ENCODE measurements at places on chromosomes 4 and X.

- DNase-seq, result no peak
Measured at GRCh38 chrX:135009057-135009610, 13.2 kb downstream of the RTL8B start.

- no peak for DNase-seq
Measured at GRCh38 chr4:174214101-174214878, 69.2 kb downstream of the FBXO8 start.

DNA sequence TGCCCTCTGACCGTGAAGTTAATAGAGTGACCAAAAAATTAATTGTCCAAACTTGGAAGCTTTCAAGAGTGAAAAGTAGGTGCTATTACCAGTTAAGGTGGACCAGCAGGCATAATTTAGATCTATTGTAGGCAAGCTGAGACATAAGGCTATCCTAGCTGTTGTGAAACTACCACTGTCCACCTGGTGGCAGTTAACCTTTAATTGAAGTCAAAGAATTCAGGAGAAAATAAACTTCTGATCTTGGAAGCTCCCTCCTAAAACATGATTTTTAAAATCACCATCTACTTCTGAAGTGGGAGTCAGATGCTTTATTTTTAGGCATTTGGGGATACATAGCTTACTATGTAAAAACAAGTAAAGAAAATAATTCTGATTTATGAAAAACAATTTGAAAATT, 636.3 kb upstream of the HTR2C start:
- DNase-seq, result no peak

- DNase-seq, result no peak
Measured at GRCh38 chr4:108168160-108168670, 517 bp downstream of the LEF1 start.

DNA sequence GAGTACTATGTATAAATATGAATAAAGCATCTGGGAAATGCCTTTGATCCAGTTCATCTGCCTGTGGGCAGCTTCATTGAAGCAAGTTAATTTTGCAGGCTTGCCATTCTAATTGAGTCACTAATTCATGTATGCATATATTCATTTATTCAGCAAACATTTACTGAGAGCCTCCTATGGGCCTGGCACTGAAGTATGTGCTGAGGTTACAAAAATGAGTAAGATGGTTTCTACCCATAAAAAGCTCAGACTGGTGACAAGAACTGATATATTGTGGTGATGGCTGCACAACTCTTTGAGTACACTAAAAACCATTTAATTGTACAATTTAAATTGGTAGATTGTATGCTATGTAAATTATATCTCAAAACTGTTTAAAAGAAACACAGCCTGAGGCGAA, 1.1 kb upstream of the MRPL1 start:
- no peak for DNase-seq

DNA sequence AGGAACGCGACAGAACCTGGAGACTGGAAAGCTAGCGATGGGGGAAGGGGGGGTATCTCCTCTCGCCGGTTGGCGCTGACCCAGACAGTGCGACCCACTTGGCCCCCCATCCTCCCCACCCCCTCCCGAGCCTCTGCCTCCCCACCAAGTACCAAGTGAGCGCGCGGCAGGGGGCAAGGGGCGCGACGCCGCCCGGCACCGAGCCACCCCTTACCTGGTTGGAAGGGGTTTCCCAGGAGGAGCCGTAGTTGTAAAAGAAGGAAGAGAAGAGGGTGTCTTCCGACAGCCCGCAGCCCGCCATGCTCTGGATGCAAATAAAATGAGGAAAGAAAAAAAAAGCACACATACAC, 112.2 kb downstream of the DHX15 start:
- no peak for DNase-seq

- DNase-seq, result no peak
Measured at GRCh38 chr4:54157606-54158005, 57.6 kb downstream of the GSX2 start.
